Naive B cell (primary cell): ENCODE measurements at places on chromosomes 5 and 9.

DNA sequence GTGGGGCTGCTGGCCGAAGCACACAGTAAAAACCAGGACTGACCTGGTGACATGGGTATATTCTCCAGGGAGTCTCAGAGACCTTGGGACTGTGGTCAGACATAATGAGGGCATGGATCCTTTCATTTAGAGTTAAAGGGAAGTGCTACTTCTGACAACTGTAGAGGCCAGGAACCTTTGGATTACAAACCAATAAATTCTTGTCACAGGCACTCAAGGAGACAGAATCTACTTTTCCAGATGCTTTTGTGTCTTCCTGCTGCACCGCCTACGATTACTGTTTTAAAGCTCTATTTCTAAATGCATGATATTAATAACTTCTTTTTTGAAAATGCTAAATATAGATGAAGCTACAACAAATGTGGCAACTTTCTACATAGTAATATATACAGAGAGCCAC, 106.5 kb upstream of the LPAR1 start:
- DNase-seq = no peak

DNA sequence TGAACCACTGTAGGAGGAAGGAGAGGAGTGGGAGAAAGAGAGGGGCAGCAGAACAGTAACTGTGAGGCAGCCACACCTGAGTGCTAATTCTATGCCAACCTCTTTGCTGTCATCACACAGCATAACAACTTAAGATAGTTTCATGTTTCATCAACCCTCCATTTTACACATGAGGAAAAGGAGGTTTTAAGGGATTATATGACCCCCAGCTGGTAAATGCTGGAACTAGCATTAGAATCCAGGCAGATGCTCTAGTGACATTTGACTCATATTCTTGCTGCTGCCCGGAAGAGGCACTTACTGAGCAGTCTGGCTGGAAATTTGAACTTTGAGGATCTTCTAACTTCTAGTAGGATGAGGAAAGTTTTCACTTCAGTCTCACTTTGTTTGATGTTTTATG, 24.1 kb upstream of the VLDLR start:
- DNase-seq = no peak

DNA sequence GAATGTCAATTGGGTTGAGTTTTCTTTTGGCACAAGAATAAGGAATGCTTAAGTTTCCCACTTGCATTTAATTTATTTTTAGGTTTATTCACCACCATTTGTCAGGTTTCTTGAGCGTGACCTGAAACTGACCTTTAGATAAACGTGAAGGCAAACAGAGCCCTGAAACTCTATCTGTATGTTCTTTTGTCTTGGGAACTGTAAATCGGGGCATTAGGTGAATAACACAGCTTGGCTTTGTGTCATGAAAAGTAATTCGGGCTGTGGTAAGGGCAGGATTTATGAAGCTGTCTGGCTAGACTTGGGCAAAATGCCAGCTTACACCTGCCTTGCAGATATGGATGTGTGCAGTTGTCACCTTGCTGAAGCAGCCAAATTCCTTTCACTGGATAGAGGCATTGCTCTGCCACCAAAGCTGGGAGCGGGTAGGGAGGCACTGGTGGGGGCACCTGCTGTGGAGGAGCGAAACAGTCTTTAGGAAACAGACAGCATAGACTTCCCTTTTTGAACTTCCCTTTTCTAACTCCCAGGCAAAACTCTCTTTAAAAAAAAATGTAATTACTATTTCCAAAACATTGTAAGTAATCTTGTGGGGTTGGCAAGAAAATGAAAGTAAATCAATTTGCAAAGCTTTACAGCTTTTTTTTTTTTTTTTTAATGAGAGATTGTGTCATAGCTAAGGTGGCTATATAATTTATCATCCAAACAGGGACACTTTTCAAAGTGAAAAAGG, 545.2 kb downstream of the CSNK1G3 start:
- DNase-seq = peak; percentile 85

DNA sequence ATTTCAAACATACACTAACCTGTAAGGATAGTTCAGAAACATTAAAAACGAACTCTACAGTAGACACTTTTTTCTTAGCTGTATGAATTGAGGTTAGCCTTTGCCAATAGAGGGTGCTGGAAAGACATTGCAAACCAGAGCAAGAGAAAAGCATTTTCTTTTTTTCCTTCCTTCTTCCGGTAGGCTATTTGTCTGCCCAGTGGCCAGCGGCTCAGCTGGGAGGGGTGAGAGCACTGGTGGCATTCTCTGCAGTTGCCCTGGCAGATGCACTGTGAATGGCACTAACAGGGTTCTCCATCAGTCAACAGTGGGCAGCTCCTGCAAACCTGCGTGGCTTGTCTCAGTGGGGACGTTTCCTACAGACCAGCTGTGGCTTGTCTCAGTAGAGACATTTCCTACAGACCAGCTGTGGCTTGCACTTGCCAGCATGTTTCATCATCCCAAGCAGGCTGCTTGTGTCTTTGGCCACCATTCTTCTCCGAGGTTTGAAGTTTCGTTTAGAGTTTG, 984.5 kb upstream of the CDH18 start:
- DNase-seq = no peak

DNA sequence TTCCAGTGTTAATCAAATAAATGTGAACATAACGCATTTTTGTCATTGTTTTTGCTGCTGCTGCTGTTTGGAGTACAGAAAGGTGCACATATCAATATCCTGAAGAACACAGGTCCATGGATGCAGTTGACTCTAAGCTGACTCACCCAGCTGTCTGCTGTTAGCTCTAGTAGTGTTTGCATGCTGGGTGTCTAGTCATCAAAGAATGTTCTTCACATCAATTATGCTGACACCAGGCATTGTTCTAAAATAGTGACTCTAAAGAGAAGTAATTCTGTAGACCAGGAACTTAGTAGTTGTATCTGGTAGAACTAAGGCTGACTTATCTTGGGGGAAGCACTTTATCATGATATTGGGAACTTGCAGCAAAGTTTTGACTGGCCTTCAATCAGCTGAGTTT, 55.7 kb upstream of the DPYSL3 start:
- no peak for DNase-seq

GRCh38 chr5:178637356-178638074, 10.7 kb upstream of the CLK4 start:
- peak; percentile 42 for DNase-seq

GRCh38 chr5:78587775-78588291, 60.7 kb downstream of the LHFPL2 start:
- DNase-seq = no peak
